ENCODE measurements at places on chromosomes 3 and 15.

- no peak for DNase-seq
These were observed 61.1 kb upstream of the TSEN2 start for GRCh38 chr3:12423131-12423530.

GRCh38 chr15:98154863-98155262 is 194.4 kb downstream of the ARRDC4 start:
- DNase-seq = peak; percentile 99

GRCh38 chr15:52343831-52344230 is 48.2 kb upstream of the MYO5C start:
- DNase-seq = peak; percentile 19

- no peak for DNase-seq
These were observed 14.4 kb upstream of the TBL1XR1 start for GRCh38 chr3:177211503-177212277.

DNA sequence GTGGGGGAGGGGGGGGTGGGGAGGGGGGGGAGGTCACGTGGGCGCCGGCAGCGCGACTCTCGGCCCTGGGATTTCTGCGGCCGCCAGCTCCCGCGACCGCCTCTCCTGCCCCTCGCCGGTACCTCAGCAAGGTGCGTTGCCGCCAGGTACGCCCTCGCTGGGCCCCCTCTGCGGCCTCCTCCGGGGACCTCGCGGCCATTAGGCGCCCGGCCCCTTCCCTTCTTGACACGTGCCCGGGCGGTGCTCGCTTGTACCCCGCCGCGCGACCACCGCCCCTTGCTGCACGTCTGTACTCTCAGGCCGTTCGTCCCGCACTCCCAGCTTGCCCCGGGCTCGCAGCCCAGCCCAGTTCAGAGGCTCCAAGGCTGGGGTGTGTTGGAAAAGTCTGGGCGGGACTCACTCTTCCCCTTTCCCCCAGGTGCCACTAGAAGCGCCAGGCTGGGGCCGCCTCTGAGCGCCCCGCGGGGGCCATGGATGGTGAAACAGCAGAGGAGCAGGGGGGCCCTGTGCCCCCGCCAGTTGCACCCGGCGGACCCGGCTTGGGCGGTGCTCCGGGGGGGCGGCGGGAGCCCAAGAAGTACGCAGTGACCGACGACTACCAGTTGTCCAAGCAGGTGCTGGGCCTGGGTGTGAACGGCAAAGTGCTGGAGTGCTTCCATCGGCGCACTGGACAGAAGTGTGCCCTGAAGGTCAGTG is at the start of gene MAPKAPK3:
Gene MAPKAPK3, plus strand, starts transcription at position 56 of the 696 bp plus-strand sequence. Its CDS starts 415 bp downstream, at position 471.
- DNase-seq = no peak

- DNase-seq = no peak
These were observed 79.2 kb upstream of the ARHGEF3 start for GRCh38 chr3:56880720-56881575.

- DNase-seq = no peak
These were observed 62.5 kb downstream of the SFMBT1 start for GRCh38 chr3:52983336-52983807.

DNA sequence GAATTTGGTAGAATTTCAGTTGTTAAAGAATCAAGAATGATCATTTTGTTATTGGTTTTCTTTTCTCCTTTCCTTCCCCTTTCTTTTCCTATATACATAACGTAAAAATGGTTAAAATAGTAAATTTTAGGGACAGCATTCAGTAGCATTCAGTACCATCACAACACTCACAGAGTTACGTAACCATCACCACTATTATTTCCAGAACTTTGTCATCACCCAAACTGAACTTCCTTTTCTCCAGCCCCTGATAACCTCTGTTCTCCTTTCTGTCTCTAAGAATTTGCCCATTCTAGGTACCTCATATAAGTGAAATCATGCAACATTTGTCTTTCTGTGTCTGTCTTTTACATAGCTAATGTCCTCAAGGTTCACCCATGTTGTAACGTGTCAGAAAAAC is 165.3 kb downstream of the AKAP13 start:
- DNase-seq = no peak

DNA sequence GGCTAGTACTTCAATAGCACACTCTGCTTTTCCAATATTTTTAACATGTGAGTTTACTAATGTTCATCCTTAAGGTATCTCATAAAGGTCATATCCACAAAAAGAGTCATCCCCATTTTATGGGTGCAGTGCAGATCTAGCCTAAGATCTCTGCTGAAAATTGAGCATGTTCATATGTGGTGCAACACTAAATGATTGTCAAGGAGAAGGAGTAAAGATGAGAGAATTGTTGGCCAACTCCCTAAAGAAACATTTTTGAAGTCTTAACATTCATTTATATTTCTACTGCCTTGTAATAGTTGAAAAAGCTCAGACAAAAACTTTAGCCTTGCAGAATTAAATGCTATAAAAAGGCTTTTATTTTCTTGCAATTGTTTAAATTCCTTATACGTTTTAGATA is 1159.6 kb downstream of the TBL1XR1 start:
- peak; percentile 52 for DNase-seq

DNA sequence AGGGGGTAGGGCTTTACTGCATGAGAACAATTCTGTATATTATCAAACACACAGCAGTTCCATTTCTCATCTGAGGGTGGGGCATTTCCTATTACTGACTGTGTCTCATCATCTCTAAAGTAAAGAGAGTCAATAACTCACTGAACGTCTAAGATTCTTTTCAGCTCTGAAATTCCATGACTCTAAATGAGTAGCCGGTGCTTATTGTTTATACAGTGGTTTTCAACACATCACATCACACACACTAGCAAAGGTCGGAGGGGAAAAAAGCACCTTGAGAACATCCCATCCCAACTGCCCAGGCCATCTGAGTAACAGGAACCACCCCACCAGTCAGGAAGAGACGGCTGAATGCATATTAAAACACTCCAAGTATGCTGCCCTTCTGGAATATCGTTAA is 196.0 kb downstream of the SUCLG2 start:
- DNase-seq = peak; percentile 25

GRCh38 chr3:112811917-112812660 is 34.6 kb downstream of the CD200R1L start:
- DNase-seq = no peak

DNA sequence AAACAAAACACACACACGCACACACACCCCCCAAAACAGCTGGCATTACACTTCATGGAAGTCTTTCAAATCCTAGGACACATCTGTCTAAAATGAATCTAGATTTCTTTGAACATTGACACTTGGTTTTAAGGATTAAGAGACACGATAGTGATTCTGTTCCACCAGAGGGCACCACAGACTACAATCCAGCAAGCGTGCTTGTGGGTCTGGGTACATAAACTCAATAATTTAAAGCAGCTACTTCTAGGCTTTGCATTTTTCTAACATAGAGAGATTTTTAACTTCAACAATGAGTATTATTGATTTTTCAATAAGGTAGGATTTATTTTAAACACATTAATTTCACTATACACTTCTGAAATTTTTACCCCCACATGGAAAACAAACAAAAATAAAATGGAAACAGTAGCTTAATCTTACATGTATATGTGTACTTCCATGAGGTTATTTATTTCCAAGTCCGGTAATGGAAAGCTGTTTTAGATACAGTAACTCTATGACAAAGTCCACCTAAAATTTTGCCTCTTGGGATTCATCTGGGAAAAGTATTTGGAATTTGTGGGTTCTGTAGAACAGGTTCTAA is 564.0 kb upstream of the TGFBR2 start:
- peak; percentile 74 for DNase-seq

DNA sequence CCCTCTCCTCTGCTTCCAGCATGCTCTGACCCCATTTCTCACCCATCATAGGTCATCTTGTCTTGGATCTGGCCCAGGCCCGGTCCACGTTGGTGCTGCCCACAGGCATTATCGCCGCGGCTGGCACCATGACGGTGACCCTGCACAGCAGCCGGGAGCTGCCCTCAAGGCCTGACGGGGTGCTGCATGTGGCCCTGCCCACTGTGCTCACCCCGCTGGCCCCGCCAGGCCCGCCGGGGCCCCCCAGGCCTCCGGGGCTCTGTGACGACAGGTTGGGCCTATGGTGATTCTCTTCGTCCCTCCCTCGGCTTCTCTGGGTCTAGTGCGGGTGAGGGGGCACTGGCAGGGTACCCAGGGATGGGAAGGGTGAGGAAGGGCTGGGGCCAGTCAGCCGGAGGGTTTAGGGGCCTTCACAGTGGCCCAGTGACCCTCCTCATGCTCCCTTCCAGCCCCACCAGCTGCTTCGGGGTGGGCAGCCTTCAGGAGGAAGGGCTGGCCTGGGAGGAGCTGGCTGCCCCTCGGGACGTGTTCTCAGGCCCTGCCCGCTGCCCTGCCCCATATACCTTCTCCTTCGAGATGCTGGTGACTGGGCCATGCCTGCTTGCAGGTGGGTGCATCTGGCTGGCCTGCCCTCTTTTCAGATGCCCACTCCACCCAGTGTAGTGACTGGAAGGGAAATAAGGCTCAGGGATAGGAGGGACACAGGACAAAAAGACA is 3.9 kb downstream of the VWA5B2 start:
- DNase-seq = no peak

- DNase-seq = peak; percentile 38
These were observed 107.1 kb upstream of the UBE2E2 start for GRCh38 chr3:23096041-23096440.

GRCh38 chr3:46947546-46947901 is 29.0 kb downstream of the CCDC12 start:
- DNase-seq = no peak

Data from EH (cell line).